ENCODE measurements at places on chromosomes 12 and 14.

DNA sequence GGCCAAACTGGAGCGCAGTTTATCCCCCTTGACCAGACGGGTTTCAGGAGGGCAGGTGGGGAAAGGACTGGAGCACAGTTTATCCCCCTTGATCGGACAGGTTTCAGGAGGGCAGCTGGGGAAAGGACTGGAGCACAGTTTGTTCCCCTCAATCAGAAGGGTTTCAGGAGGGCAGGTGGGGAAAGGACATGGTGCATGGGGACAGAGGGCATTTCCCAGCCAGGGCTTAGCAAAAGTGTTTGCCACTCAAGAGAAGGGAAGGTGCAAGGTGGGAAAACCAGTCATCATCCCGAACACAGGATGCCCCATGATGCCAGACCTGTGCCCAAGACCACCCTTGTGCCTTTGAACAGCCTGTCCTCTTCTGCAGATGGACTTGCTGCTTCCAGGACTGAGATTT is 54.7 kb downstream of the SPTB start:
- no peak overlapping the region for H3K27ac ChIP-seq
- DNase-seq: no peak
- H3K36me3 ChIP-seq: no peaks in the 10 kb centered on the region
- H3K27me3 ChIP-seq: peaks cover 39% of the 10 kb centered on the region
- no peak overlapping the region for H3K4me3 ChIP-seq
- peaks cover 6% of the 10 kb centered on the region for H3K4me1 ChIP-seq

DNA sequence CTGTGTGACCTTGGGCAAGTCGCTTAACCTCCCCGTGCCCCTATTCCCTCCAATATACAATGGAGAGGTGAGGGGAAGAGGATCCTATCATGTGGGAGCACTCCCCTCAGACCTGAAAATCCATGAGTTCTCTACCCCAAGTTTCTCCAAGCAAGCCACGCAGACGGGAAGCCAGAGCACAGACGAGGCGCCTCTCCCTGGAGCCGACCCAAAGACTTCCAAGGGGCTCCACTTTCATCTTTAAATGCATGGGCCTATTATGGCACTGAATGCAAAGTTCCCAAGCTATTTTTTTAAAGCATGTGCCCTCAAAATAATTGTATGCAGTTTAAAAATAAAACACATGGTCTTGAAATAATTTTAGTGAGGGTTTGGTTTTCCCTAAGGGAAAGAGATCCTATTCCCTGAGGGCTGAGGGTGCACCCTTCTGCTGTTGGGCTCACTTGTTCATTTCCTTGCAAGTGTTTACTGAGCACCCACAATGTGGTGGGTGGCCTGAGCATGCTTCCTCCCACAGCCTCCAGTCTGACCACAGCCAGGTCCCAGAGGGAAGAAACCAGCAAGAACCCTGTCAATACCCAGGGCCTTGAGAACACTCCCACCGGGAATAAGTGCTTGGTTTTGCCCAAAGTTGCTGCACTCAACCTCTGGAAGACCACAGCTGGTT is 14.6 kb downstream of the CMKLR1 start:
- no peaks in the 10 kb centered on the region for H3K36me3 ChIP-seq
- no peak overlapping the region for H3K4me3 ChIP-seq
- H3K27me3 ChIP-seq: peaks cover 29% of the 10 kb centered on the region
- H3K4me1 ChIP-seq: peaks cover 5% of the 10 kb centered on the region

DNA sequence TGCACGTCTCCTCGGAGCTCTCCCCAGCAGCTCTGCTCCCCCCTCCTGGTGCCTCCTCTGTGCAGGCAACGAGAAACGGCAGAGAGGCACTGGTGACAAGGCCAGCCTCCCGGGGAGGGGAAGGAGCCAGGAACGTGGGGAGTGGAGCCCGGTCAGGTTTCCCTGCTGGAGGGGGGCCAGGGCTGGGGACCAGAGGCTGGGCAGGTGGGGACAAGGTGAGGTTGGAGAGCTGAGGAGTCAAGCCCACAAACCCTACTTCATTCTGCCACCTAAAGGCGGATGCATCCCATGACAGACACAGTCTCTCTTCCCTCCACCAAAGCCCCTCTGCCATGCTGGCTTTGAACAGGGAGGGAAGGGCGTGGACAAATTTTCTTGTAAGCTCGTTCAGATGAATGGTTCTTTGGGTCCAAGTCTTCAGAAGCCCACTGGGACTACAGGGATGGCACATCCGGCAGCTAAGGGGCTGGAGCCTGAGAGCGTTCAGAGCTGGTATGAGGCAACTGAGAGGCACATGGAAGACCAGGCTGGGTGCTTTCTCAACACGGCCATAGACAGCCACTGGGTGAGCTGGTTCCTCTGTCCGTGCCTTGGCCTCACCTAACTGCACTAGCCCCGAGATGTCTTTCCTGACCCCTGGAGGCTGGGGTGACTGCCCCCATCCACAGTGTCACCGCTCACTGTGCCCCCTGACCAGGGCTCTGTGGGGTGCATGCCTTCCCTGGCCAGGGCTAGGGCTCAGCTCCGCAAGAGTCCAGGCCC is 105.9 kb downstream of the RBM19 start:
- peaks cover 27% of the 10 kb centered on the region for H3K4me1 ChIP-seq
- H3K4me3 ChIP-seq: no peak overlapping the region
- no peak for DNase-seq

GRCh38 chr14:38485026-38485425 is 229.1 kb upstream of the CLEC14A start:
- DNase-seq: no peak
- H3K27me3 ChIP-seq: no peaks in the 10 kb centered on the region
- H3K36me3 ChIP-seq: no peaks in the 10 kb centered on the region
- no peak overlapping the region for H3K4me3 ChIP-seq
- no peaks in the 10 kb centered on the region for H3K4me1 ChIP-seq

GRCh38 chr14:29242755-29243754 is 476.5 kb downstream of the FOXG1 start:
- H3K4me3 ChIP-seq: no peak overlapping the region
- no peaks in the 10 kb centered on the region for H3K36me3 ChIP-seq
- no peaks in the 10 kb centered on the region for H3K4me1 ChIP-seq
- no peak for DNase-seq
- H3K27me3 ChIP-seq: peaks cover 2% of the 10 kb centered on the region

- H3K4me1 ChIP-seq: peaks cover 7% of the 10 kb centered on the region
- H3K27ac ChIP-seq: no peak overlapping the region
- H3K36me3 ChIP-seq: no peaks in the 10 kb centered on the region
- H3K4me3 ChIP-seq: no peak overlapping the region
- H3K27me3 ChIP-seq: peaks cover 17% of the 10 kb centered on the region
- DNase-seq: no peak
These were observed 2.9 kb upstream of the CLBA1 start for GRCh38 chr14:104982548-104983230.

GRCh38 chr12:82620917-82621316 is 65.8 kb upstream of the TMTC2 start:
- no peak for DNase-seq
- H3K27ac ChIP-seq: no peak overlapping the region
- no peak overlapping the region for H3K4me3 ChIP-seq
- no peaks in the 10 kb centered on the region for H3K27me3 ChIP-seq

GRCh38 chr12:96822641-96823040 is 84.4 kb upstream of the NEDD1 start:
- no peaks in the 10 kb centered on the region for H3K4me1 ChIP-seq
- no peaks in the 10 kb centered on the region for H3K27me3 ChIP-seq
- H3K4me3 ChIP-seq: no peak overlapping the region
- no peak for DNase-seq
- peaks cover 4% of the 10 kb centered on the region for H3K36me3 ChIP-seq

- no peak overlapping the region for H3K27ac ChIP-seq
- peaks cover 28% of the 10 kb centered on the region for H3K27me3 ChIP-seq
- no peak for DNase-seq
- H3K36me3 ChIP-seq: no peaks in the 10 kb centered on the region
- H3K4me3 ChIP-seq: no peak overlapping the region
- H3K4me1 ChIP-seq: peaks cover 15% of the 10 kb centered on the region
These were observed 112.1 kb downstream of the DAD1 start for GRCh38 chr14:22476887-22477286.

- peaks cover 3% of the 10 kb centered on the region for H3K36me3 ChIP-seq
- H3K27me3 ChIP-seq: no peaks in the 10 kb centered on the region
- no peak for DNase-seq
- no peaks in the 10 kb centered on the region for H3K4me1 ChIP-seq
- H3K27ac ChIP-seq: peak overlapping the region; percentile 87
These were observed 79.1 kb upstream of the HECTD1 start for GRCh38 chr14:31286456-31287293.

DNA sequence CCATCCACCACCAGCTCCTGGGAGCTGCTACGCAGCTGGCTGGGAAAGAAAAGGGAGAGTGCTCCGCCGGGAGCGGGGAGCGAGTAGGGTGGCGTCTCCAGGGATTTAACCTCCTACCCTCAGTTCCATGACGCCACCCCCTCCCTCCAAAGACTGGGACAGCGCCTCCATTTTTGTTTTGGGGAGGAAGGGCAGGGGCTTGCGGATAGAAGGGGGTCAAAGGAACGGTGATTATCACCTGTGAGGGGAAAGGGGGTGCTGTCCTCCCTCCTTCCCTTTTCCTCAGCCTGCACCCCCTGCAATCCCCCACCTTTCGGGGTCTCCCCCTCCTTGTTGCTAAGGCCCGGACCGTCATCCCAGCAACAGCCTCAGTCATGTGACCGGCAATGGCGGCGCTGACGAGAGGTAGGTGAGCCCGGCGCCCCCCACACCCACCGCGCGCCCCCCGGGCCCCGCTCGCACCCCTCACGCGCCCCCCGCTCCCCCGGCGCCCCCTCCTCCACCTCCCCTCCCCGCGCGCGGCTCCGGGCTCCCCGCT is at the start of gene DTX3:
DTX3 (plus strand) TSS at position 371 of the 538 bp plus-strand sequence. CDS start 1,694 bp downstream, outside the sequence.
- H3K27ac ChIP-seq: peak within 1 kb of the TSS; percentile 96
- DNase-seq: no peak
- H3K4me1 ChIP-seq: peaks cover 31% of the 10 kb centered on the region
- H3K27me3 ChIP-seq: no peaks in the 10 kb centered on the region
- peak within 1 kb of the TSS; percentile 95 for H3K4me3 ChIP-seq

DNA sequence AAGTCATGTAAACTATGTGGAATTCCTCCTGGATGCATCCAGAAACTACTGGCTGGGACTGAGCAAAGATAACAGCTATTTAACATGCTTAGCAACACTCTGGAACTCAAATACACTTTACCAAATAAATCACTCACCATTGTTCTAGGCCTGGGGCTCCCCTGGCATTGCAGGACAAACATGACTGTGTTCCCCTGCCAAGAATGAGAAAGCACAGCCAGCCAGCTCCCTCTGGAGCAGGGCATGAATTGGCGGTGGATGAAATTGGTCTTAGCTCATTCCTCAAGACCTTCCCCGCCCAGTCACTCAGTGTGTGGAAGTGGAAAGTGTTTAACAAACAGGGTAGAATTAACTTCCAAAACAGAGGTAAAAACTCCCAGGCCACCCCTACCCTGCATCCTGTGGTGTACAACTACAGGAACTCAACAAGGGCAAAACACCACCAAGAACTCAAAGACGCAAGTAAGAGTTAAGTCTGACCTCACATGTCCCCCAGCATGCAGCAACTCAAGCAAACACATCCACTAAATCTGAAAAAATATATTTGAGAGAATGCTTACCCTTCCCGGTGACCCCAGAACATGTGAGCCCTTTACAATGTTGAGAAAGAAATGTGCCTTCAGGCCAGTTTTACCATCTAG is 58.4 kb upstream of the BDKRB2 start:
- H3K4me3 ChIP-seq: no peak overlapping the region
- H3K4me1 ChIP-seq: no peaks in the 10 kb centered on the region
- DNase-seq: no peak
- peaks cover 4% of the 10 kb centered on the region for H3K27me3 ChIP-seq

- no peaks in the 10 kb centered on the region for H3K27me3 ChIP-seq
- peaks cover 29% of the 10 kb centered on the region for H3K4me1 ChIP-seq
- H3K27ac ChIP-seq: no peak overlapping the region
- no peak overlapping the region for H3K4me3 ChIP-seq
- no peaks in the 10 kb centered on the region for H3K36me3 ChIP-seq
These were observed 174.8 kb upstream of the CDKN3 start for GRCh38 chr14:54221971-54222370.

GRCh38 chr12:84973026-84973425 is 60.4 kb upstream of the SLC6A15 start:
- peak overlapping the region; percentile 20 for H3K27ac ChIP-seq
- no peaks in the 10 kb centered on the region for H3K27me3 ChIP-seq
- peaks cover 28% of the 10 kb centered on the region for H3K4me1 ChIP-seq
- H3K36me3 ChIP-seq: no peaks in the 10 kb centered on the region

GRCh38 chr14:74641601-74642391 is 29.8 kb upstream of the LTBP2 start:
- no peaks in the 10 kb centered on the region for H3K27me3 ChIP-seq
- no peak overlapping the region for H3K4me3 ChIP-seq
- no peak overlapping the region for H3K27ac ChIP-seq
- no peaks in the 10 kb centered on the region for H3K36me3 ChIP-seq
- H3K4me1 ChIP-seq: no peaks in the 10 kb centered on the region
- DNase-seq: no peak

DNA sequence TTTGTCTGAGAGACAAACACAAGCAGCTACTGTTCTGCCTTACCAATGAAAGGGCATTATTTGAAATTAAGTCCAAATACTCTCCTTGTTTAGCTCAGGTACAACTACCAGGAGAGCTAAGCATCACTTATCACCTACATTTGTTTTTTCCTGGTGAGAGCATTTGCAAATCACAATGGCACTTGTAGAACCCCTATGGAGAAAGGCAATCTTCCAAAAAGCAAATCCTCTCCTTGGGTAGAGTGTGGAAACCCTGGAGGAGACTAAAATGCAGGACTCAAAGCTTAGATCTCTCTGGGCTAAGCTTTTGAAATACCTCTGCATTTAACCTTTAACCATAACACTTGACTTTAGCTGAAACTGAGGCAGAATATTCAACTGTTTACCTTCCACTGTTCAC is 20.8 kb downstream of the GTSF1 start:
- no peaks in the 10 kb centered on the region for H3K36me3 ChIP-seq
- peaks cover 35% of the 10 kb centered on the region for H3K27me3 ChIP-seq
- DNase-seq: no peak
- no peaks in the 10 kb centered on the region for H3K4me1 ChIP-seq

DNA sequence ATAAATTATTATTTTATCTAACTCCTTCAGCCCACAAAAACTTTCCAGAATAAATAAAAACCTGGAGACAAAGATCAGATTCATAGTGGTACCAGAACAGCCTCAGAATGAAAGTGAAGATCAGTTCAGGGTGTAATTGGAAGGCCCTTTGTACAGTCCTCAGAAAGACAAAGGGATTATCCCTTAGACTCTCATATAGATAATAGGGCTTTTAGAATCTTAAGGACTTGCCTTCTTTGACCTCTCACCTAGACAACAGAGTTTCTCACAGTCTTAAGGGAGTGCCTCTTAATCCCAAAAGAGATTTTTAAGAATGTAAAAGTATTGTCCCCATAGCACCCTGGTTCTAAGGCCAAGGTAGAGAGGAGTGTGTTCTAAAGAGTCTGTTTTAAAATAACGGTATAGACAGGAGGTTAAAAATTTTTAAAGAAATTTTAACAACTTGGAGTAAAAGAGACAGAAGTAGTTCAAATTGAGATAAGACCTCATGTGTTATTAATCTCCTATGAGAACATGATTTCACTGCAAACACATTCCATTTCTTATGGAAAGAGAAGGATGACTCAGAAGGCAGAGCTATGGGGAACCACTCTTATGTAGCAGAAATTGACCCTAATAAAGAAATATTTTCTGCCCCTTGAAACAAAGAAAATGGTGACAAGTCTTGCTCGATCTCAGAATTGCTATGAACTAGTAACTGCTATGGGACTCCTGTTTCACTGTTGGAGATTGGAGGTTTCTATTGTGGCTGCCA is 24.2 kb upstream of the NOVA1 start:
- no peak overlapping the region for H3K27ac ChIP-seq
- peaks cover 9% of the 10 kb centered on the region for H3K4me1 ChIP-seq
- no peak for DNase-seq
- no peaks in the 10 kb centered on the region for H3K36me3 ChIP-seq
- H3K4me3 ChIP-seq: no peak overlapping the region

Measured in neural crest cell (in vitro differentiated cells).